ENCODE measurements at places on chromosomes 16 and 17. TPM values are rescaled to one million over a fixed set of nuclear protein-coding genes. Genes with fewer than 3 reads are reported as not detected.

Gene CDH16
- 0.13 TPM for total RNA-seq

- no peak for DNase-seq
These were observed 39.4 kb downstream of the ZNRF1 start for GRCh38 chr16:75038036-75038858.

- no peak for DNase-seq
These were observed 2.8 kb upstream of the MSRB1 start for GRCh38 chr16:1945559-1946391.

GRCh38 chr16:80614908-80615671 lies 74.3 kb downstream of the DYNLRB2 start:
- no peak for DNase-seq

GRCh38 chr17:40371261-40371929 lies 6.9 kb upstream of the GJD3 start:
- no peak for DNase-seq

DNA sequence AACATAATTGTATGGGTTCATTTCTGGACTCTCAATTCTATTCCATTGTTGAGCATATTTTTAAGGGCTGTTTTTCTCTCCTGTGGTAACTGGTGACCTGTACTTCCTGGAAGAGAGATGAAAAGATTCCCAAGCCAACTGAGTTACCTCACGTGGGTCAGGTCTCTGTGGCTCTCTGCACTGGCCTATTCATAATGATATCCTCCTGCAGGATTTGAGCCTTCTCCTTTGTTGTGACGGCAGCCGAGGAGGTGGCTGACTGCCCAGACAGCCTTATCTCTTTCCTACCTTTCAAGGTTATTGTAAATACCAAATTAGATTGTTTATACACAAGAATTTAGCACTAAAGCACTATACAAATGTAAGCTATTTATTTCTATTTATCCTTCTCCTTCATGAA lies 2.7 kb upstream of the ACE start:
- no peak for DNase-seq

DNA sequence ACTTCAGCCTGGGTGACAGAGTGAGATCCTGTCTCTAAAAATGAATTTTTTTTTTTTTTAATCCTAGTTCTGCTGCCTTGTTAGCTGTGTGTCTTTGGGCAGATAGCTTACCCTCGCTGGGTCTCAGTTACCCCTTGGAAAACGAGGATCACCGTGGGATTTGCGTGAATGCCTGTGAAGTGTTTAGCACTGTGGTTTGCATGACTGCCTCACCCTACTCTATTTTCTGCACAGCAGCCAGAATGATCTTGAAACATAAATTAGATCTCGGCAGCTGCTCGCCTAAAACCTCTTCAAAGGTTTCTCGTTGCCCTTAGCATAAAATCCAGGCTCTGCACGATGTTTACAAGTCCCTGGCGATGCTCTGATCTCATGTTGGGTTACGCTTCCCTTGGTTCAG lies 71.2 kb upstream of the GRIN2A start:
- DNase-seq = no peak

Gene CSH1
- total RNA-seq = not detected

GRCh38 chr16:17585449-17586074 lies 114.8 kb upstream of the XYLT1 start:
- DNase-seq = no peak

Gene MYO1C
- total RNA-seq = 182 TPM

Gene B4GALNT2
- not detected for total RNA-seq

Gene CCL4L2
- not detected for total RNA-seq

All from Right ventricle myocardium superior (tissue), 1 donor.